ENCODE measurements at places on chromosomes 11 and 22.

- no peak for DNase-seq
These were observed 173.9 kb upstream of the B3GAT1 start for GRCh38 chr11:134585666-134586610.

GRCh38 chr11:21268036-21268435 is 598.6 kb downstream of the NELL1 start:
- DNase-seq = no peak

- no peak for DNase-seq
These were observed 211.8 kb downstream of the TENM4 start for GRCh38 chr11:79229047-79229446.

- no peak for DNase-seq
These were observed 1338.8 kb downstream of the BRD1 start for GRCh38 chr22:48488611-48489511.

GRCh38 chr11:104897891-104898684 is at the start of gene CASP12:
CASP12 (minus strand) TSS chr11:104898460.
- no peak for DNase-seq

DNA sequence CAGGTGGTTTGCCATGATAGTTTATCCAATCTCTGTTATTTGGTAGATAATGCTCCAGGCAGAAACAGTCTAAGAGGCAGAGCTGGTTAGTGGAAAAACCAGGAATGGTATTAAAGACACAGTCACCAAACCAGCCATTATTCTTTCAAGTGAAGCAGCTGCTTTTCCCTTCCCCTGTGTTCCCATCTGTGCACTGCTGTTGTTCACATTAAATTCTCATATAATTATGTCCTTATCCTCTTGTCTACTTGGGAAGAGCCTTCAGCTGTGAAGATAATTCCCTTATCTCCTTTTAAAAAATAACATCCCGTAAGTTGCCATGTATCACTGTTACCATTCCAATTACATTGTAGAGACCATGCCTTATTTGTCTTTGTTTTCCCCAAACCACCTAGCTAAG is 5.2 kb upstream of the TBCEL start:
- DNase-seq = no peak

DNA sequence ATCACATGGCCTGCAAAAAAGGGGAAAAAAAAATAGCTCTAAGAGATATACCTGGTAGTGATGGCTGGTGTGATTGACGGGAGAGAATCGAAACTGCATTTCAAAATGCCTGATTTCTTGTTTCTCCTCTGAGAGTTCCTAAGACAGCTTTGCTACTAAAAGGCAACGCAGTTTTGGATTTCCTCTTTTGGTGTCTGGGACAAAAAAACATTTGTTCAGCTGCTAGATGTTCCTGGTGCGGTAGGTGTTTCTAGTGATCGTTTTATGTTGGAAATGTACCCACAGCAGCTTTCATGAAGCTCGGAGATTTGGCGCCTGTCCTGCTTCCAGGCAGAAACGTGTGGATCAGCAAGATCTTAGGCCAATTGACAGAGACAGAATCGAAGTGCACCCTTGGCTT is 18.1 kb downstream of the P2RX3 start:
- DNase-seq = no peak

DNA sequence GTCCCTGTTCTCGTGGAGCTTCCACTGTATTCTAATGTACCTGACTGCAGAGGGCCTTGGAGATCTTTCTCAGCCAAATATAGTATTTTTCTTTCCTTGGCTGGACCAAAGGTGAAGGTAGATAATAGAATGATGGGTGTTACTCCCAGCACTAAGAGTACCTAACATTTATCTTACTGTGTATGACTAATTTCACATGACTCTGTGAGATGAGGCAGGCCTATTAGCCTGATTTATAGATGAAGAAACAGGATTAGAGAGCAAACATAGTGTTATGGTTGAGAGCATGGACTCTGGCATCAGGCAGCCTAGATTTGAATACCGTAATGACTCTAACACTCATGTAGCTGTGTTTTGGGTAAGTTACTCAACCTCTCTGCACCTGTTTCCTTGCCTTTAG is 2.7 kb downstream of the ACO2 start:
- DNase-seq = no peak

DNA sequence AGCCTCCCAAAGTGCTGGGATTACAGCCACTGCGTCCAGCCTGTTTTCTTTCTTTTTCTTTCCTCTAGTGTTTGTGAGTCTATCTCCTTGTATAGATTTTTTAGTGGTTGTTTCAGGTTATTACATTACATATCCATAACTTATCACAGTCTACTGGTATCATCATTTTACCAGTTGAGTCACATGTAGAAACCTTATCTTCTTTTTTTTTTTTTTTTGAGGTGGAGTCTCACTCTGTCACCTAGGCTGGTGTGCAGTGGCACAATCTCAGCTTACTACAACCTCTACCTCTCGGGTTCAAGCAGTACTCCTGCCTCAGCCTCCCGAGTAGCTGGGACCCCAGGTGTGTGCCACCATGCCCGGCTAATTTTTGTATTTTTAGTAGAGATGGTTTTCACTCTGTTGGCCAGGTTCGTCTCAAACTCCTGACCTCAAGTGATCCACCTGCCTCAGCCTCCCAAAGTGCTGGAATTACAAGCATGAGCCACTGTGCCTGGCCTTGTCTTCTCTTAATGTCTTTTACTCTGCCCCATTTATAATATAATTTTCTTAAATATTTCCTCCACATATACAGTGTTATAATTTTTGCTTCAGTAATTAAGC is 11.0 kb downstream of the CDC45 start:
- no peak for DNase-seq

GRCh38 chr22:47474895-47475294 is 712.4 kb downstream of the TBC1D22A start:
- no peak for DNase-seq

GRCh38 chr11:128615076-128615475 is 27.7 kb upstream of the ETS1 start:
- no peak for DNase-seq

DNA sequence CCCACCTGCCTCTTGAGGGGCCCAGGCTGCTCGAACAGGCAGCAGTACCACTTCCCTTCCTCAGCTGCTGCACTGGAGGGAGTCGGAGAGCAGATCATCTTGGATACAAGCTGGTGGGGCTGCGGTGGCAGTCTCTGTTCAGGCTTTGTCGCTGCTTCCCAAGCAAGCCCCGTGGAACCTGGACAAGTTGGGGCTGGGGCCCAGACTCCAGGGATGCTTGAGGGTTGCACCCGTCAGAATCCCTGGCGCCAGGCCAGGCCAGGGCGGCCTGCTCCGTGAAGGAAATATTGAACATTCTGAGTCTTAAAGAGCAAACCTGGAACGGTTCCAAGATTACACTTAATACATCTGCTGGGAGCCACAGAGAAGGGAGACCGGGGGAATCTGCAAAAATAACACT is 310.1 kb upstream of the SORL1-AS1 start:
- no peak for DNase-seq

DNA sequence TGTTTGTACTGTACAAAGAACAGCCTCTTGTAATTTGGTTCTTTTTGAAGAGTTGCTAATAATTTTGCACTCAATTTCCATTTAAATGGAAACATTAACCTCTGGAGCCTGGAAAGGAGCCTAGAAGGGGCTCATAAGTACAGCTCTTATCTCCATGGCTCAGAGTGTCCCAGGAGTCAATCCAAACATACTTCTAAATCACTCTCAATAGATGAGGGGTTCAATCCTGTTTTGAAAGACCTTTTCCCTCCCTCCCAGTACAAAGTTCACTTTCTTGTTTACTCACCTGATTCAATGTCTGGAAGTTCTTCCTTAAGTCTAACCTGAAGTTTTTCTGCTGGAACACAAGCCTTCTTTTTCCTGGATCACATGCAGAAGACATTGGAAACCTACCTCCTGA is 273.0 kb upstream of the PLET1 start:
- DNase-seq = no peak

DNA sequence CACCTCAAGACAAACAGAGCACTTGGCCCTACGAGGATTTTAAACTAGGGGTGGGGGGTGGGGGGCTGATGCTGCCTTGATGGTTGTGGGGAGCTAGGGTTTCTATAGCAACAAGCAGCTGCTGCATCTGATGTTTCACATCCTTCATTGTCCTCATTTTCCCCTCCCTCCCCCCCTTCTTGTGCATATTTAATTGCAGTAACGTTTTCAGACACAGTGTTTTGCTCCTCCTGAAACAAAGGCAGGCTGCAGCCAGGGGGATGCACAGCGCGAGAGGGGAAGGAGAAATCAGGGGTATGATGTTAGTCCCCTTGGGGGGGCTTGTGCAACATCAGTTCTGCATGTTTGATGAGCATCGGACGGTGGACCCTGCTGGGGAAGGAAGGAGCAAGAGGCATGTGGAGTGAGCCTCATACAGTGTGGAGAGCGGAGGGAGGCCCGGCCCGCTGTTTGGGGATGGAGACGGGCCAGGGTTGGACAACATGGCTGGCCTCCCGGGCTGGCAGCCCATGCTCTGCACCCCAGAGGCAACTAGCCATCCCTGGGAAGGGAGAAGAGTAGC is 208.3 kb downstream of the CEP164 start:
- DNase-seq = no peak

DNA sequence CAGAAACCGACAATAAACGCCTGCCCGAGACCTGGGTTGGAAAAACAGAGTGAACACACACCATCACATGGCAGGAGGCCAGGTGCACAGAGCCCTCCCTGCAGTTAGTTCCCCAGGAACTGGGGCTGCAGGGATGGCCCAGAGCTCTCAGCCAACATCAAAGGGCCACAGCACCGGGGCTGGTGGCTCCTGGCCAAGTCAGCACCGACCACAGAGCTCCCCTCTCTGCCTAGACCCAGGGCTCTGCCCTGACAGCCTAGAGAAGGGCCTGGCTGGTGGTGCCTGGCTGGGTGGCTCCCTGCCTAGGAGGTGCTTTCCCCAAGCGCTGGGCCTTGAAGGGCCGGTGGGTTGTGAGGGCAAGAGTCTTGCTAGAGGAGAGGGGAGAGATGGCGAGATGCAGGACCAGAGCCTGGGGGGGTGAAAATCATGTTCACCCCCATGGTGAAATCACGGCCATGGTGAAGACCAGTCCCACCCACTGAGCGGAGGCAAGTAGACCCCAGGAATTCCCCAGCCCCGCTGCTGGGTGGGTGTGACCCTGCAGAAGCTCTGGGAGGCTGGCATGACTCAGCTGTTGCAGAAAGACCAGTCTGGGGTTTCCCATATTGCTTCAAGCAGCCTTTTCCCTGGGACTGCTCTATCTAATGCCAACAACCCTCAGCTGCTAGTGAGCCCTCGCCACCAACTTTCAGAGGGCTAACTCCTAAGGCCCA is 7.2 kb upstream of the BID start:
- peak; percentile 49 for DNase-seq

DNA sequence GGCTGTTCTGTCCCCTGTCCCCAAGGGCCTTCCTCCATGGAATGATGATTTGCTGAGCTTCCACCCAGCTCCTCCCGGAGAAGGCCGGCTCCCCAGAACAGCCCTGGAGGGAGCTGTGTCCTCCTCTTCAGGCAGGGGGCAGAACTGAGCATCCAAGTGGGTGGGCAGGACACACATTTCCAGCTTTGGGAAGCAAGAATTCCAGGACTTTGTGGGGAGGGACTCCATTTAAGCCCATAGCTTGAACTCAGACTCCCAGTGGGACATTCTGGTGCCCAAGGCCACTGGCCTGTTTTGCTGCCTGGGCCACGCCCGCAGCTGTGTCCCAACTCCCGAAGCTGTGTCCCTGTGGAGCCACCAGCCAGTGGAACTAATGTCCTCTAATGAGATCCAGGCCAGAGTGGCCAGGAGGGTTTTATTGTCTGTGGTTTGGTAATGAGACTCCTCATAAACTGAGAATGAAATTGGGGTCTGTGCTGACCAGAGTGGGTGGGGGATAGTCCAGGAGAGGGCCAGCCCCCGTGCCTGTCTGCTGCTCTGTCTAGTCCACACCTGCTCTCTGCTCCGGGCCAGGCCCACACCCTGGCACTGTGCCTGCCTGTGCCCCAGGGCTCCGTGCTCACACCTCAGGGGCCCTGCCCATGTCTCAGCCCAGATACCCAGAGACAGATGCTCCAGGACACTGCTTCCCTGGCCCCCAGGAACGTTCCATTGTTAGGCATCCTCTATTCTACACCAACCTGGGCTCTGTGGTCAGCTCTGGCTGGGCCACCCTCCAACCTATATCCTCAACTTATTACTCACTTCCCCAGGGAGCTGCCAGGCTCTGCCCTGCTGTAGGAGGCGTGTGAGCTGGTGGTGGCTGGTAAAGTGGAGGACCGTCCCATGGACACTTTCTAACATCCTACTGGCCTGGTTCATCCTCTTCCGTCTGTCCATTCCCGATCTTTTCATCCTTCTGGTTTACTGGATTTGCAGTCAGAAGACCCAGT is 7.6 kb downstream of the NECTIN1 start:
- DNase-seq = no peak

DNA sequence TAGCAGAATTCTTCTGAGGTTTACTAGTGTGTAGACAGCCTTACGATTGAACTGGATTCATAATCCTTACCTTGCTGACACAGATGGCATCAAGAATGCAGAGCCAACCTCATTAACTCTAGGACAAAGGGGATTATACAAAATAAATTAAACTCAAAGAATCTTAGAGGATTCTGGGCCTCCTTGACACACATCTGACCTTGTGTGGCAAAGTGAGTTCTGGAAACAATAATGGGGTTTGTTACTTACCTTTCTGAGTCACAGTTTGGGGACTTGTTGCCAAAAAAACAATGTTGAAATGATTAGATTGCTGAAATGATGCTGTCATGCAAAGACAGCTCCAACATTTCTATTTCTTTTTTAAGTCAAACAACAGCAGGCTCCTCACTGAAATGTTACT is 179.1 kb upstream of the ISX start:
- DNase-seq = no peak

DNA sequence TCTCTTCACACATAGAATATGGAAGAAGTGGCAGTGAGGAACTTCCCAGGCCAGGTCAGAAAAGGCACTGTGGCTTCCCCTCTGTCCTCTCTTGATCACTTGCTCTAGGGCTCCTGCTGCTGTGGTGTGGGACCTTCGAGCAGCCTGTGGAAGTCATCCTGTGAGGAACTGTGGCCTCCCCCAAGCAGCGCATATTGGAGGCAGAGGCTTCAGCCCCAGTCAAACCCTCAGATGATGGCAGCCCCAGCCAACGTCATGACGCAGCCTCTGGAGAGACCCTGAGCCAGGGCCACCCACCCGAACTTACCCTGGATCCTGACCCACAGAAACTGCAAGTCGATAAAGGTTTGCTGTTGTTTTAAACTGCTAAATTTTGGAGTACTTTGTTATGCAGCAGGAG is 444.9 kb downstream of the TBC1D22A start:
- no peak for DNase-seq

DNA sequence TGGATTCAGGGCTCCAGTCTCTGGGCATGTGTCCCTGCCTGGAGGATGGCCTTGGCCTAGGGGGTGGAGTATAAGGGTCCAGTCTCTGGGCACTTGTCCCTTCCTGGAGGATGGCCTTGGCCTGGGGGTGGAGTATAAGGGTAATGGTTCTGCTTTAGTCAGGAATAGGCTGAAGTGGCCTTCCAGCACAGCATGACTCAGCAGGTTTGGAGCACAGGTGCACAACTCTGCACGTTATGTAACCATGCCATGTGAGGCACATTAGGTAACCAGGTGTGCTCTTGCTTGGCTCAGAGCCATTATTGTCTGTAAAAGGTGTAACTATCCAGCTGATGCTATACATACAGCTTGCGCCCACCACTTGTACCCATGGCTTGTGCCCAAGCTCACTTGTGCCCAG is 48.4 kb upstream of the POLD3 start:
- no peak for DNase-seq

- no peak for DNase-seq
These were observed 97.5 kb upstream of the PRR5 start for GRCh38 chr22:44604455-44604854.

- no peak for DNase-seq
These were observed 6.8 kb downstream of the SLN start for GRCh38 chr11:107705027-107705426.

GRCh38 chr22:46972256-46972655 is 209.8 kb downstream of the TBC1D22A start:
- DNase-seq = no peak

- DNase-seq = no peak
These were observed 229.3 kb downstream of the MN1 start for GRCh38 chr22:27572278-27572666.
